NCI-H2107 (cell line): ENCODE measurements at places on chromosomes 13 and 19.
A peak's percentile ranks its signal among the peaks of the same experiment; 100 is the strongest.

- DNase-seq = no peak
These were observed 20.5 kb upstream of the TNFRSF19 start for GRCh38 chr13:23549724-23550123.

GRCh38 chr19:7349231-7349591 is 474 bp downstream of the ARHGEF18 start:
- DNase-seq = no peak

GRCh38 chr13:110651271-110651670 is 35.9 kb downstream of the NAXD start:
- DNase-seq = no peak

GRCh38 chr19:54551293-54551692 is 22.3 kb upstream of the LILRA2 start:
- no peak for DNase-seq

DNA sequence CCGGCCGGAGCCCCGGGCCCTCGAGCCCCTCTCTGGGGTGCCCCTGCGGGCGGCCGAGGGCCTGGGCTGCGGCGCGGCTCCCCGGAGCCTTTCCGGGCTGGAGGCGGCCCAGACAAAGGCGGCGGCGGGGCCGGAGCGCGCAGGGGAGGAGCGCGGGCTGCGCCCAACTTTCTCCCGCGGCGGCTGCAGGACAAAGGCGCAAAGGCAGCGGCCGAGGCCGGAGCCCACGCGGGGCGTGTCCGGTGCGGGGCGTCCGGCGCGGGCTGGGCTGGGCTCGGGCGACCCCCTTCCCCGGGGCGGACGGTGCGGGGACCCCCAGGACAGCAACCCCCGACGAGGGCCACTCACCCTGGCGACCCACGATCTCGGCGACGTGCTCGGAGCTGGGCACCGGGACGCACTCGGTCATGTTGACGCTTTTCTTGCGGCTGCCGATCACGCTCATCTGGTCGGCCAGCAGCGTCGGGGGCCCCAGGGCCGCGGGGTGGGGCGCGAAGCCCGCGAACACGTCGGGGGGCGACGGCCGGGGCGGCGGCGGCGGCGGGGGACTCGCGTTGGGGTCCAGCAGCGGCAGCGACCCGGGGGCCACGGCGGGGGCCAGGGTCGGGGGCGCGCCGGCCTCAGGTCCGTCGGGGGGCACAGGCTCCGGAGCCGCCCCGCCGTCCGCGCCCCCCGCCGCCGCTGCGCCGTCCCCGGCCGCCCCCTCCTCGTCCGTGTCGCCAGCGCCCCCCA is 843 bp downstream of the MEX3D start:
- DNase-seq = no peak

DNA sequence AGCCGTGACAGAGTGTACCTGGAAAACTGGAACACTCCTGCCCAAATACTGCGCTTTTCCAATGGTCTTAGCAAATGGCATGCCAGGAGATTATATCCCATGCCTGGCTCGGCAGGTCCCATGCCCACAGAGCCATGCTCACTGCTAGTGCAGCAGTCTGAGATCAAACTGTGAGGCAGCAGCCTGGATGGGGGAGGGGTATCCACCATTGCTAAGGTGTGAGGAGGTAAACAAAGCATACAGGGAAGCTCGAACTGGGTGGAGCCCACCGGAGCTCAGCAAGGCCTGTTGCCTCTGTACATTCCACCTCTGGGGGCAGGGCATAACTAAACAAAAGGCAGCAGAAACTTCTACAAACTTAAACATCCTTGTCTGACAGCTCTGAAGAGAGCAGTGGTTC is 10.5 kb downstream of the CYP2A13 start:
- no peak for DNase-seq

DNA sequence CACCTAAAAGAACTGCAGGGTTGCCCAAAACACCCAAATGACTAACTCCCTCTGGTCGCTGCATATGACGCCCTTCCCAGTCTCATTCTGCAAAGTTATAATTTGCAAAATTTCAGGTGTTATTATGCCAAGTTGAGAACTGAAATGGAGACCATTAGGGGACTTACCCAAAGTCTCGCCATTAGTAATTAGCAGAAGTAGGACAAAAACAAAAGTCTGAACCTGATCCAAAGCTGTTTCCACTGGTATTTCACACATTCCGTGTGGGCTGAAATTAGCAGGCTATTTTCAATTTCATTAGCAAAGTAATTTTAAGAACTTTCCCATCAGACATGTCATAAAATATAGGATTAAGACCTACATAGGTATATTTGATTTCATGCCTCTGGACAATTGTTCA is 6.8 kb downstream of the RUBCNL start:
- no peak for DNase-seq

DNA sequence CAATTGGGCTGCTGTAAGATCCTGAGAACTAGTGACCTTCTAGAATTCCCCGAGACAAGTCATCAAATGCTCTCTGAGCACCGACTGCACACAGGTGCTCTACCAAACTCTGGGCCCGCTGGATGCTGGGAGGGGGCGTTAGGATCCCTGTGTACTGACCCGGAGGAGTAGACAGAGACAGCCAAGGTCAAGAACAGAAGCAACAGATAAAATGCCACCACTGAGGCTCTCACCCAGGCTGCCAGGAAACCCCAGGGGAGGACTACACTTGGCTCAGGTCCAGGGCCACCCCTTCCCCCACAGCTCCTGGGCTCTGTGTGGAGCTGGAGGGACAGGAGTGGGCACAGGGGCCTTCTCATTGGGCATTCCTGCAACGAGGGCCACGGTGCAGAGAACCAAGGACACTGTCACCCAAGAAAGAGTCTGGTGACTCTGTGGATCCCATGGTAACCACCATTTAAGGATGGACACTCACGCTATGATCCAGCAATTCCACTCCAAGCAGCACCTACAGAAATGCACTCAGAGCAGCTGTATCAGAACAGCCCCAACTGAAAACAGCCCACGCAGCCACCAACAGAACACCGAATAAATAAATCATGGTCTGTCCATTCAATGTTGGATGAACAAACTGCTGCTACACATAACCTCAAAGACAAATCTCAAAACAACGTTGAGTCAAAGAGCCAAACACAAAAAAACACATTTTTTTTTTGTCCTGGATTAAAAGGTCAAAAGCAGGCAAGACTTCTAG is 16.8 kb upstream of the SLC35E1 start:
- DNase-seq = no peak

DNA sequence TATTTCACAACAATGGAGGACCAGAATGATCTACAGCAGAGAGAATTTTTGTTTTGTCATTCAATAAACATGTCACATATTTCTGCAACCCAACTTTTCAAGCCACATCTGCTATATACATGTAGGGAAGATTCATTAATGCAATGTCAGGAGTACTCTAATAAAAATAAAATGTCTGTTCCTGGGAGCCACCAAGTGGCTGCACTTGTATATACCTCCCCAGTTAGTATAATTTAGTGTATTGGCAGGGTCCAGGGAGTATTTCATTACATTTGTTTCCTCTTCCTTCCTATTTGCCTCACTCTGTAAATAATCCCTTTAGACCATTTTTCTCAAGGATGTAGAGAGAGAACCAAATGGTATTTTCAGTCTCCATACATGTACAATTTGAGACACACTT is 1169.0 kb downstream of the DIAPH3 start:
- DNase-seq = no peak

DNA sequence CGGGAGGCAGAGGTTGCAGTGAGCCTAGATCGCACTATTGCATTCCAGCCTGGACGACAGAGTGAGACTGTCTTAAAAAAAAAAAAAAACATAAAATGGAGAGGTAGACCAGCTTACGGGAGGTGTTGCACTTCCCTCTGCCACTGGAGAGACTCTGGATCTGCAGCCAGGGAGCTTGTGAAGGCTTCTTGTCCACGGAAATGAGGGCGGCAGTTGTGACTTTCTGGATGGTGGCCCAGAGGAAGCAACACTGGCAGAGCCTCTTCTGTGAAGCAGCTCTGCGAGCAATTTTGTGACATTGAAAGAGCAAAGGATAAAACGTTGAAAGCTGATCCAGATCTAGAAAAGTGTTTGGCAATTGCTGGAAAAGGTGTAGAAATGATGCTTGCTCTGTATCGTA is 10.4 kb downstream of the SPINT2 start:
- no peak for DNase-seq

DNA sequence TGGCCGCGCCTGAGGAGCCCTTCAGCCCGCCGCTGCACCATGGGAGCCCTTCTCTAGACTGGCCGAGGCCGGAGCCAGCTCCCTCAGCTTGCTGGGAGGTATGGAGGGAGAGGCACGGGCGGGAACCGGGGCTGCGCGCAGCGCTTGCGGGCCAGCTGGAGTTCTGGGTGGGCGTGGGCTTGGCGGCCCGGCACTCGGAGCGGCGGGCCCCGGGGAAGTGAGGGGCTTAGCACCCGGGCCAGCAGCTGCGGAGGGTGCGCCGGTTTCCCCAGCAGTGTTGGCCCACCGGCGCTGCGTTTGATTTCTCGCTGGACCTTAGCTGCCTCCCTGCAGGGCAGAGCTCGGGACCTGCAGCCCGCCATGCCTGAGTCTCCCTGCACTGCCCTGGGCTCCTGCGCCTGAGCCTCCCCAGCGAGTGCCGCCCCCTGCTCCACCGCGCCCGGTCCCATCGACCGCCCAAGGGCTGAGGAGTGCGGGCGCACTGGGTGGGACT is 1890.0 kb upstream of the PCDH20 start:
- DNase-seq = no peak

- DNase-seq = no peak
These were observed 10.0 kb downstream of the CHAMP1 start for GRCh38 chr13:114324334-114324733.

DNA sequence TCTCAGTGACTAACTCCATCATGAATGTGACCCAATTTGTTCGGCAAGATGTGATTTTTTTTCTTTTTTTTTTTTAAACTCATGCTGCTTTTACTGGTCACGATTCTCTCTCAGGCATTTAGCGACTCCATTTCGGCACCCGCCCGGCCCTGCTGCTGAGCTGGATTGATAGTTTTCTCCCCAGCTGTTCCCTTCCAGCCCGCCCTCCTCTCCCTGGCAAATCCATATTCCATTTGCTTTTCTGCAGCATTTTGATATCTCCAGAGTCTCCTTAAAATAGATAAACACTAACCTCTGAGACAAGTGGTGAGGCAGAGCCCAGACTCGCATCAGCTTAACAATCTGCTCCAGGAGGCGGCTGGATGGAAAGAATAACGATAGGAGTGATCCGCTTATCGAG is 55.5 kb upstream of the KATNAL1 start:
- DNase-seq = no peak

DNA sequence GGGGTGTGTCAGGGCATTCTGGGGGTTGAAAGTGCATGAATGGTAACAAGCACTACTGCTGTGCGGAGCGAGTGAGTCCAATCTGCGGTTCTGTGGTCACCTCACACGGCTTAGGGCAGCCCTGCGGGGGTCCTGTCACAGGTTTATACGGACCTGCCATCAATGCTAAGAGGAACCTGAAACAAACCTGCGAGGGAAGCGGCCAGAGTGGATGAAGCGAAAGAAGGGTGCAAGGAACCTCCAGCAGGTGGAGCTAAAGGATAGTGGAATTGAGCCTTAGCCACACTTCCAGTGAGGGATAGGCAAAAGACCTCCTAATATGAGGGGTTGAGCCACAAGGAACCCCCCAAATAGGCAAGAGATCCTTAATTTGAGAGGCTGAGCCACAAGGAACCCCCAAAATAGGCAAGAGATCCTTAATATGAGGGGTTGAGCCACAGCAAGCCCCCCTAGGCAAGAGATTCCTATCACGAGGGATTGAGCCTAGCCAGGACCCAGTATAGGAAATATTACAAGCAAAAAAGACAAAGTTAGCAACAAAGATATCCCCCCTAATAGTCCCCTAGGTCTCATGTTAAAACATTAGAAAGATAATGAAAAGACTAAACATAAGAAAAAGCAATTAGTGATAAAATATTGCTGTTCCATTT is 6.3 kb upstream of the ZNF69 start:
- peak; percentile 18 for DNase-seq

DNA sequence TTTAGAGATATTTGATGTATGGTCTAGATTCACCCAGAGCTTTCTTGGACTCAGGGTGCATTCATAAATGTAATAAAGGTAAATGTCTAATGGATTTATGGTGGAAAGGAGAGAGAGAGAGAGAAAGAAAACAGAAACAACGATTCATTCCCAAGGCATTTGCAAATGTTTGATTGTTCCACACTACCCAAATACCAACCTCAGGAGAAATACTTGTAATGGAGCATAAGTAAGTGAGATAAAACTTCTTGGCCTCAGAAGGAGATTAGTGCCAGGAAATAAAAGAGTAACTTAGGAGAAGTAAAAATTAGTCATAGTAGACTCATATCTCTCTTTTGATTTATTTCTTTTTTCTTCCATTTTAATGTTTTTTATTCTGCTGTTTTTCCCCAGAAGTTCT is 40.6 kb upstream of the DGKH start:
- DNase-seq = no peak

GRCh38 chr19:29297381-29297780 is 84.4 kb upstream of the UQCRFS1 start:
- no peak for DNase-seq

DNA sequence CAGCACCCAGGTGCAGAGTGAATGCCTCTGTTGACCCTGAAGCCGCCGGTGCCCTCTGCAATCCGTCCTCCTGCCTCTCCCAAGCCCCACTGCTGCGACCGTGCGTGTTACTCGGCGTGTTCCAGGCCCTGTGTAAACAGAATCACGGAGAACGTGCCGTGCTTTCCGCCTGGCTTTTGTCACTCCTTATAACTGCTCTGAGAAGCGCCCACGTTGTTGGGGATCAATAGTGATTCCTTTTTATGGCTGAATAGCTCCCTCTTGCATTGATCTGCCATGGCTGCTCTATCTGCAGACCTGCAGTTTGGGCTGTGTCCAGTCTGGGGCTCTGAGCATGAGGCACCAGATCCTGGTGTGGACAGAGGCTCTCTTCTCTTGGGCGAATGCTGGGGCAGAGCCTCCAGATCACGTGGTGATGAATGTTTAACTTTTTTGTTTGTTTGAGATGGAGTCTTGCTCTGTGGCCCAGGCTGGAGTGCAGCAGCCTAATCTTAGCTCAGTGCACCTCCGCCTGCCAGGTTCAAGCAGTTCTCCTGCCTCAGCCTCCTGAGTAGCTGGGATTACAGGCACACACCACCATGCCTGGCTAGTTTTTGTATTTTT is 15.8 kb downstream of the ADPRHL1 start:
- no peak for DNase-seq

- peak; percentile 13 for DNase-seq
These were observed 669.3 kb downstream of the LIG4 start for GRCh38 chr13:107545946-107546502.

GRCh38 chr13:40186041-40186440 is 480.4 kb downstream of the FOXO1 start:
- DNase-seq = no peak

GRCh38 chr19:49437231-49437630 is 4.1 kb downstream of the SLC17A7 start:
- no peak for DNase-seq

DNA sequence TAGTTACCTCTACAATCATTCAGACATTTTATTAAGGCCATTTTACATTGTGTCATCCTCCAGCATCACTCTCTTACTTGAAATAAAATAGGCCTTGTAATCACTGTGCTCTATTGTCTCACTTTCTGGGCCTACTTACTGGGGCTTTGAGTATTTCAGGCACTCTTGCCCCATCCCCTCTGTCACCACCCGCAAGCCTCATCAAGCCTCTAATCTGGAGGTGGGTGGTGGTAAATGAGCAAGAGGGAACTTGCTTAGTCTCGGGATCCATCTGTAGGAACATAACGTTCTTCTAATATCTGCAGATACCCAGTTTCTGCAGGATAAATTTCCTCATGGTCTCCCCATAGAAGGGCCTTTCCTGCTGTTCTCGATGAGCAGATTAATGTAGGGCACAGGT is 19.4 kb upstream of the GPR18 start:
- DNase-seq = no peak

- DNase-seq = no peak
These were observed 341.3 kb downstream of the GPC5 start for GRCh38 chr13:91739751-91740150.
